Mesothelial cell of epicardium (in vitro differentiated cells): ENCODE measurements at places on chromosomes 3 and 15.

GRCh38 chr3:32684029-32684799 is 774 bp upstream of the CNOT10 start:
- no peak for DNase-seq

DNA sequence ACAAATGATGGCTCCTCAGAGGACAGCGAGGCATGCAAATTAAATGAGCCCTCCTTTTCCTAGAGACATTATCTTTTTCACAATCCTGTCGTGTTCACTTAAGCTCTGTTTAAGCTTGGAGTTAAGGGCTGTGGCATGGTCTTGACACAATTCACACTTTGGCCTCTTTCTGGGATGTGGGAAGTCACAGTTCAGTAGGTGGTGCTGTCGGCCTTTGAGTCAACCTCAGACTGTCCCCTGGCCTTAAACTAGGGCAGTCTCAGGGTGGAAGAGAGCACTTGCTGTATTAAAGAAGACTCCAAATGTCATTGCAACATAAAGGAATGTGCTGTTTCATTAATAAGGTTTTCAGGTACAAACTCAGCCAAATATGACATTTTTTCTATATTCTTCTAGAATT is 351.0 kb downstream of the MCTP2 start:
- no peak for DNase-seq

GRCh38 chr3:53884623-53885022 is 2.7 kb upstream of the ACTR8 start:
- no peak for DNase-seq

DNA sequence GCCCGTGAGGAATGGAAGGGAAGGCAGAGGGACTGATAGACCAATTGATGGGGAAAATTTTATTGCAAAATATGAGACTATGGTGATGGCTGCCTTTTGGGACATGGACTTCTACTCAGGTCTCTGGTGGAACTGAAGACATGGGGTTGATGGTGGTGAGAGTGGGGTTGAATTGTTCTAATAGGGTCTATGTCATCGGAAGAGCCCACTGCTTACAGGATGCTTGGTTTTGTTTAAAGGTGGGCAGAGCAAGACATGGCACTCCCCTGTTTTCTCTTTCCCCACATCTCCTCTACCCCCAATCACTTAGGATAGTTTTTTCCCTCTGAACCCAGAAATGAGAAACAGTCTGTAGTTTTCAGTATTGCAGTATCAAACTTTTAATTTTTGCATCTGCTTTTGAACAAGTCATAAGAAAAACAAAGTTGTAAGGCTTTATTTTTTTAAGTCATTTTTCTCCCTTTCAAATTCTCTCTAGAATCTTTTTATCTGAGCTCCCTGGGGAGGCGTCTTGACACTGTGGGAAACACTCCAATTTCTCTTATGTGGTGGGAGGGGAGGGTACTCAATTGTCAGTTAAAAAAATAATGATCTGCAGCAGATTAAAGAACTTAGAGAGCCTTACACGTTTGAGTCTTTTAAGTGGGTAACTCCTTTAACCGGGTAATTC is 276.2 kb upstream of the TBC1D5 start:
- no peak for DNase-seq

GRCh38 chr15:77877869-77878577 is 199.5 kb downstream of the TBC1D2B start:
- DNase-seq: no peak

GRCh38 chr15:87919064-87919463 is 337.5 kb downstream of the NTRK3 start:
- no peak for DNase-seq

DNA sequence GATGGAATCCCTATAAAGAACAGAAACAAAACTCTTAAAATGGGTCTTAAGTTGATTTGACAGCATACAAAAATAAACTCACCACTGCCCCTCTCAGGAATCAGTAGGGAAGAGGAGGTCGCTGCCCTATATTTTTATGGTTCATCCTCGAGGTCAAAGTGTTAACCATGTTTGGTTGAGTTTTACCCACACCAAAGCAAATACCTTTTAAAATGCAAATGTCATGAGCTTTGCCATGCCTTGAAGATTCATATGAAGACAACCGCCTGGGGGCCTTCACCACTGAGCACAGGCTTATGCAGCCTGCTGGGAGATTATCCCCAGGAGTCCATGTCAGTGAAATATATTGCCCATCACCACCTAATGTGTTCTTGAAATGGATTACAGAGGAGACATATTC is 66.1 kb downstream of the GLB1 start:
- no peak for DNase-seq

- DNase-seq: no peak
Observed at GRCh38 chr15:34047893-34048775, 9.1 kb upstream of the AVEN start.

DNA sequence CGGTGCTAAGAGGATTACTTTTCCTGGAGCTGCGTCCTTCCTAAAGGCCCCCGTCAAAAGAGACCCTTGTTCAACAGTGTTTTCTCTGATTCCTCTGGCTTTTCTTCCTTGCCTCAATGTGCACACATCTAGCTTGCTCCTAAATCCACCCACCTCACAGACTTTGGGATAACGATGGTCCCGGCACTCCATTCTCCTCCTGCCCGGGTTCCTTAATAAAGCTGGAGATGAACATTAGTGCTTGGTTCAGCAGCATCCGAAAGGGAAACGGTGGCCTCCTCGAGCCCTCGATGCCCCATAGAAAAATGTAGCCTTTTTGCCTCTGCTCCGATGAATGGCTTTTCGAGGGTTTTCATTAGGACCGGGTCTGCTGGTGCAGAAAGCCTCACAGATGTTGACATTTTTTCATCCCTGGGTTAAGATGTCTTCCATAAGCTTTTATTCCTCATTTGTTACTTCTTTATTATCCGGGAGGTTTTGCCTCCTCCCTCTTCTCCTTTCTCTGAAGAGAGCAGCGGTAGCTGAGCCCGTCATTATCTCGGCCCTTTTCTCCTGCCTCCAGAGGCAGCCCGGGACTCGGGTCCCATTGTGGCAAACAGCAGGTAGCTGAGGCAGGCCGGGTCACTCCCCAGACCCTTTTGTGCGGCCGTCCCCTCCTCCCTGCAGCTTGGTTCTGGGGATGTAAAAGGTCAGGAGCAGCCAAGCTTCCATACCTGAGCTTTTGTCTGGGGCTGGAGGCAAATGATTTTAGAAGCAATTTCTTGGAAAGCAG is 64.6 kb downstream of the CPN2 start:
- DNase-seq: no peak

GRCh38 chr3:105798381-105798934 is 70.4 kb downstream of the CBLB start:
- DNase-seq: no peak

DNA sequence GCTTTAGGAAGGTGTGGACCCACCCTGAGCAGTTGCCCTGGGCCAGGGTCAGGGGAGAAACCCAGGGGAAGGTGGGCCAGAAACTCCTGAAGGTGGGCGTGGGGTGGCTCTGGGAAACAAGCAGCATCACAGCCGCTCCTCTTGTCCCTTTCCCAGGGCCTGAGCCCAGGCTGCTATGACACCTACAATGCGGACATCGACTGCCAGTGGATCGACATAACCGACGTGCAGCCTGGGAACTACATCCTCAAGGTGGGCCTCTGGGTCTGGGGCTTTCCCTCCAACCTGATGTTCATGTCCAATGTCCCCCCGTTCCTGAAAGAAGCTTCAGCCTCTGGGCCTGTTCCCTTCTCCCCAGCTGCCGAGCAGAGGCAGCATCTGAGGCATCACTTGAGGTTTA is 21.4 kb downstream of the LOXL1 start:
- no peak for DNase-seq

DNA sequence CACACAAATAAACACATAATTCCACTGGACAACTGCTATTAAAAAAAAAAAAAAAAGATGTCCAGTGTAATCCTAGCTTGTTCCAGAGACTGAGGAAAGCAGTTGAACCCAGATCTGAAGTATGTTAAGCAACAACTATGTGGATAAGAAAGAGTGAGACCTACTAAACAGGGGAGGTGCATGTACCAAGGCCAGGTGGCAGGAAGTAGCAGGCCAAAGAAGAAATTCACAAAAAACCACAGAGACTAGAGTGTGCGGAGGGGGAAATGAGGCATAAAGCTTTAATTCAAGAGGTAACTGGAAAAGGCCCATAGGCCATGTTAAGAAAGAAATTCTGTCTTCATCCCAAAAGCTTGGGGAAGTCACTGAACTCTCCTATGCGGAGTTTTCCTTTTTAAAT is 490.0 kb downstream of the NAALADL2 start:
- DNase-seq: no peak

- no peak for DNase-seq
Observed at GRCh38 chr15:99662903-99663302, 70.3 kb downstream of the LYSMD4 start.

GRCh38 chr3:39550354-39551051 is 83.0 kb downstream of the MOBP start:
- no peak for DNase-seq

DNA sequence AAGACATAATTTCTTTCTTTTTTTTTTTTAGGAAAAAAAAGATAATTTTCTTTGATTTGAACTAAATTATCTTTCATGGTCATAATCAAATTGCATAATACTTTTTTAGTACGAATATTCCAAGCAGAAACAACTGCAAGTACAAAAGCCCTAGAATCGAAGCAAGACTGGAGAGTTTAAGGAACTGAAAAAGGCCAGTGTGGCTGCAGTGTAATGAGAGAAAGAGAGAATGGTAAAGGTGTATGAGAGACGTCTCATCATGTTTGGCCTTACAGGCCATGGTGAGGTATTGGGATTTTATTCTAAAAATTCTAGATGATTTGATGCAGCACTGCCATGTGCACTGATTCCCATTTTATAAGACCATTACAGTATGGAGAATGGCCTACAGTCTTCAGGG is 180.9 kb downstream of the SUCNR1 start:
- no peak for DNase-seq

- no peak for DNase-seq
Observed at GRCh38 chr15:49323207-49323606, 99.8 kb upstream of the FGF7 start.

DNA sequence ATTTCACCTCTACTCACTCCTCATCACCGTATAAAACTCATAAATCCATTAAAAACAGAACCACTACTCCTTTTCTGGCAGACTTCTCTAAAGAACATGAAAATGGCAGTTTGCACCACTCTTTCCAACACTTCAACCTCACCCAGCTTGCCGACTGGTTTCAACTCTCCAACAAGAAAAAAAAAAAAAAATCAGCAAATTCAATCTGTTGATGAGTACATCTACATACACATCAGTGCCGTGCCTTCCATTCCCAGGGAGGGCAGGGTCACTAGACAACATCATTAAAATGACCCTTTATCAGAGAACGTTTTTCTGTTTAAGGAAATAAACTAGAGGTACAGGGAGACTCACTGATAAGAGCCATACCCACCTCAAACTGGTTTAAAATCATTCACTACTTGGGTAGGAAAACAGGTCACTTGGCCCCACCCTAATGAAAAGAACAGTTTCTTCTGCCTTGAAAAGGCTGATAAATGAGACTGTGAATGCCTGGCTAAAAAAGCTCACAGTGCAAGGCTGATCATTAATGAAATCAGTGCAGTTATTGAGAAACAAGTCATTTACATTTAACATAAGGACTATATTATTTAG is 6.0 kb downstream of the ANXA2 start:
- no peak for DNase-seq

DNA sequence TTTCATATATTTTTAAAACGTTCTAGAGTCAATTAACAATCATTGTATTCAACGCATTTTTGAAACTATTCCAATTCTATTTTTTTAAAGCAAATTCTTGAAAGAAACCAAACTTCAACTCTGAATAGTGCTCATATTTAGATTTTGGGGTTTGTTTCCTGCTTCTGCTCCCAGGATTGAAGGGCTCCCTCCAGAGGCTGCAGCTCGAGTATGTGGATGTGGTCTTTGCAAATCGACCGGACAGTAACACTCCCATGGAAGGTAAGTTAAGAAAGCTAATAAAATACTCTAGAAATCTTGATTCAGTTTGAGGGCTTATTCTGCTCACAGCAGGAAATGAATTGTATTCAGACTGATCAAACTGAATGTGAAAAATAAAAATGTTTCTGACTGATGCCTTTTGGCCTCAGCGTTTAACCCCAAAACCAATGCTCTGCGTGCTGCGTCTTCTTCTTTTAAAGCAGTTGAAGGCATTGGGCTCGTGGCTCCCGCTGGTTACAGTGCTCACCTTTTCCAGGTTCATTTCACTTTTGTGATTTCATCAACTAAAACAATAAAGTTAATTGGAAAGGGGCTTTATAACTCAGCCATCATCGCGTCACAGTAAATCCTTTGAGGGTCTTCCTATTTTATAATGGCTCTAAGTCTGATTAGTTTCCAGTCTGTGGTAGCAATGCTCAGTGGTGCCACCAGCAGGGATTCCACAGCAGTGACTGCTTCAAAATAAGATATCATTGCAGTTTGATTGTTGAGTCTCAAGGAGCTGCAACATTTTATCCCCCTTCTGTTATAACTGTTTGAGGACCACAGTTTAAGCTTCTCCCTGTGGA is 80.1 kb downstream of the SSR3 start:
- no peak for DNase-seq

DNA sequence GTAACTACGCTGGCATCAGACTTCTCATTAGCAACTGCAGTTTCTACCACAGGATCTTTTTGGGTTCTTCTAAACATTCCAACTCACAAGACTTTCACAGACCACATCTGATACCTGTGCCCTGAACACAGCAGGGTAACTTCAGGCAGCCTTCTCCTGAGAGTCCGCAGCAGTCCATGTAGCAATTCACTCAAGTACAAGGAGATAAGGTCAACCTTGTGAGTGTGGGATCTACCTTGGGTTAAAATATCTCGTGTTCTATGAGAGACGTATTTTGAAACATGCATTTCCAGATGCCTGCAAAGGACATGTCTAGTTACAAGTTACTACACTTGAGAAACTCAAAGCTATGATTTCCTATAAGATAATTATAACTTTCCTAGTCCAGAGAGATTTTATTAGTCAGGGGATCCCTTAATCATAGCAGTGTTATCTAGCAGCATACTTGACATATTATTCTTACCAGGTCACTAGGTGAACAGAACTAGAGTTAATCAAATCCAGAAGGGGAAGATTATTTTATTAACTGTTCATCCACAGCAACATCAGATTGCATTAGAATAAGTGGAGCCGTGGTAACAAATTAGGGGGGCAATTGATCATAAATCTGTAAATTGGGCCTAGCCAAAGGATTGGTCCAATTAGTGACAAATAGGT is 66.4 kb downstream of the ASTE1 start:
- DNase-seq: no peak

DNA sequence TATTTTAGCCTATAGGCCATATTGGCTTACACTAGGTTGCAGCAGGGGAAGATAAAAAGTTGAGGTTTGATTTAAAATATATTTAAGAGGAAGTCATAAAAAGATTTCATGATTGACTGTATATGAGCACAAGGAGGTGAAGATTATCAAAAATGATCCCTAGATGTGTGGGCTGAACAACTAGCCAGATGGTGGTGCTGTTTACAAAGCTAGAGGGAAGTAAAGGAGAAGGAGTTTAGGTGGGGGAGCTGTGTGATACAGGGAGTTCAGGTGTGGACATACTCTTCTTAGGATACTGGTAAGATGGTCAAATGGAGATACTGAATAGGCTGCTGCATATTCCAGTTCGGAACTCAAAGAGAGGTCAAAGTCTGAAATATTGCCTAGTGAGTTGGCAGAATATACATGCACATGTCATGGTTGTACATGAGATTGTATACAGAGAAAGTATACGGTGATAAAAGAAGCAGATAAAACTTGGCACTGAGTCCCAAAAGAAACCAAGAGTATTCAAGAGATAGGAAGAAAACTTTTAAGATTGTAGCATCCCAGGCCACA is 727.8 kb downstream of the NLGN1 start:
- no peak for DNase-seq
